ENCODE measurements at places on chromosomes 2 and 18.

DNA sequence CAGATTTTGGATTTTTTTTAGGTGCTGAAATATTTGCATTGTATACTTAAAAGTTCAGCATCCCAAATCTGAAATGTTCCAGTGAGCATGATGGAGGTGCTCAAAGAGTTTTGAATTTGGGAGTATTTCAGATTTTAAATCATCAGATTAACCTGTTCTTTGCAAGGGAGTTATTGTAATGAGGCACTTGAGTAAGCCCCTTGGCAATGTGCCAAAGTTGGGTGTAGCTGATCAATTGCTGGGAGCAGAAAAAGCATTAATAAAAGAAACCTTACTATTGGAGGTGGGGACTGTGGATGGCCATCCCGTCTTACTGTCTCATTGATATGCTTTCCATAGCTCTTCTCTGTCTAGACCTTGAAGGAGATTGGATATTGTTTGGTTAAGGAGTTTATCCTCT lies 28.3 kb downstream of the MALT1 start:
- DNase-seq, result no peak

- no peak for DNase-seq
Observed at GRCh38 chr2:63849381-63850203, 7.9 kb downstream of the UGP2 start.

- no peak for DNase-seq
Observed at GRCh38 chr2:7686016-7686385, 768.8 kb downstream of the RNF144A start.

GRCh38 chr2:102331311-102331980 lies 20.1 kb downstream of the IL1RL1 start:
- DNase-seq, result no peak

DNA sequence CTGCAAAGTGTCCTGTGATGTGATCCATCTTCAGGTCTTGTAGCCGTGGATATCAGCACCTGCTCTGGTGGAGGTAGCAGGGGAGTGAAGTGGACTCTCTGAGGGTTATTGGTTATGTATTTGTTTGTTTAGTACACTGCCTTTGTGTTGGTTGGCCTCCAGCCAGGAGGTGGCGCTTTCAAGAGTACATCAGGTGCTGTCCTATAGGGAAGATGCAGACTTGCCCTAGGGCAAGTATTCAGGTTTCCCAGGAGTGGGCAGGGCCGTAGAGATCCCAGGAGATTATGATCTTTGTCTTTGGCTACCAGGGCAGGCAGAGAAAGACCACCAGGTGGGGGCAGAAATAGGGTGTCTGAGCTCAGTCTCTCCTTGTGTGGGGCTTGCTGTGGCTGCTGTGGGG lies 411.8 kb downstream of the SOX11 start:
- DNase-seq, result no peak

- no peak for DNase-seq
Observed at GRCh38 chr2:101179982-101180381, 28.8 kb upstream of the TBC1D8 start.

DNA sequence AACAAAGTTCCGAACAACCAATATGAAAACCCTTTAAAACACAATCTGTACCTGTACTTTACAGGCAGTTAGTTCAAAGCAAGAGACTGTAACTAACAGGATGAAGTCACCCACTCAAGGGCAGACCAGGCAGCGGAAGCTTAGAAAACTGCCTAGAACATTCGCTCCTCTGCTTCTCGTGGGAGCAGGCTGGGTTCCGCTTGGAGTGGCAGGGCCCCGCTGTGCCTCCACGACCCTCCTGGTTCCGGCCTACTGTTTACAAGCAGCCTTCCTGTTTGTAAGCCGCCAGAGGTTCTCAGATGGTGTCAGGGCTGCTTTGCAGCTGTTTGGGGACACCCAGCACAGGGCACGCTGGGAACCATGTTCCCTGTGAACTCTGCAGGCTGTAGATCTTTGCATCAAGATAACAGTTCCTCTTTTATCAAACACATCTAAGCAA lies 31.3 kb downstream of the CIB4 start:
- peak; percentile 71 for DNase-seq

DNA sequence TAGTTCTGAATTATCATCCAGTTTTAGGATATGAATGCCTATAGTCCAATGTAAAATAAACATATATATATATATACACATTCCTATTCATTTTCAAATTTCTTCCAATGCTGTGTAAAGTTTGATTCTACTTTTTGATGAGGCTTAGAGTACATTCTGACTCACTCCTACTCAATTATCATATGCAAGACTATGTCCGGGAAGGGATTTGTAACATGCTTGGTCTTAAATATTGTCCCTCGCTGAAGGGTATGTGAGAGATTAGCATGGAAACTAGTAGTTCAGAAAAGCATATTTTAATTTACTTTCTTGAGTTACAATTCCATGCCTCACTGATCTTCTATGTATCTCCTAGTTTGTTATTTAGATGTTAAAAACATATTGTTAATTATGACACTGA lies 377.7 kb upstream of the MAP2 start:
- DNase-seq, result no peak

DNA sequence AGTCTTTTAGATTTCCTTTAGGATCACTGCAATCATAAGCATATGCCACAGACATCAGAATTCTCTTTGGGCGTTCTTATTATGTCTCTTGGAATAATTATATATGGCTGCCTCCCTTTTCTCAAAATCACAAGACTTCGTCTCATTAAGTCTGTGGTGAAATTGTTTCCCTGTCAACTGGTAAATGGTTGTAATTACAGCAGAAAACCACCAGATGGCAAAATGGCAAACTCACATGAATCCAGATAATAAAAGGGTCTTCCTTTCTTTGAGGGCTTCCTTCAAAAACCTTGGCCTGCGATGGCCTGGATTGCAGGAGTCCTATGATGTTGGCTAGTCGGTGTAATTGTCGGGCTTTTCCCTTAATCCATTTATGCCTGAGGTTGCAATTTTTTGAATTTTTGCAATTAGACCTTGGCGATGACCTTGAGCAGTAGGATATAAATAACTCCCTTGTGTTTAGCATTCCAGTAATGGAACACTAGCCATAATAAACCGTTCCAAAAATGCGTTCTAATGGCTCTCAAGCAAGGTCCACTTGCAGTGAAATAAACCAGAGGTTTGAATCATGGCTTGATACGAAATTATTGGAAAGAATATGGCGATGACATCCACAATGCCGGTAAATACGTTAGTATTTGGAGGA lies 656.4 kb downstream of the MBD2 start:
- DNase-seq, result no peak

DNA sequence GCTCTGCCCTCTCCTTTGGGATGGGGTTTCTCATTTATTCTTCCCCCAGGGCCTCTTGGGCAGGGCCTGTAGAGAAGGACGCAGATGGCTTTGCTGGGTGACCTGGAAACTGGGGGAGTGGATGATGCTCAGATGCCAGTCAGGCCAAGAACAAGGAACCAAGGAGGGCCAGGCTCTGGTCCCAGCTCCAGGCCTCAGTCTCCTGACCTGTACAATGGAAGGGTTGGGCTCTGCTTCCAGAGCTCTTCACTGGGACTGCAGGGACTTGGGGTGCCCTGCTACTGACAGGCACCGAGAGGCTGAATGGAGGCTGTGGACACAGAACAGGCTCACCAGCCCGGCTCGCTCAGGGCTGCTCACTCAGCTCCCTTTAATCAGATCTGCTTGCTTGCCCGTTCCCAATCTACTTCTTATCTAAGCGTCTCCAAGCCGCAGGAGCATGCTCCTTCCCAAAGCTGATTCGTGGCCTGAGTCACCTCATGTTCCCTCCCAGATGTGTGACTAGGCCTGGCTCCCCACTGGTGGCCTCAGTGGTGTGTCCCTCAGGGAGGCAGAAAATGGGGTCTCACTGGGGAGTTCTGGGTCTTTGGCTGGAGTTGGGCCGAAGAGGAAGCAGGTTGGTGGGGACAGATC lies 82.6 kb upstream of the ODC1 start:
- no peak for DNase-seq

GRCh38 chr2:25303633-25304236 lies 38.0 kb downstream of the DNMT3A start:
- DNase-seq, result no peak

GRCh38 chr2:142858961-142859360 lies 18.5 kb upstream of the KYNU start:
- DNase-seq, result no peak

- DNase-seq, result no peak
Observed at GRCh38 chr18:74976331-74976909, 232.5 kb downstream of the PTGR3 start.

DNA sequence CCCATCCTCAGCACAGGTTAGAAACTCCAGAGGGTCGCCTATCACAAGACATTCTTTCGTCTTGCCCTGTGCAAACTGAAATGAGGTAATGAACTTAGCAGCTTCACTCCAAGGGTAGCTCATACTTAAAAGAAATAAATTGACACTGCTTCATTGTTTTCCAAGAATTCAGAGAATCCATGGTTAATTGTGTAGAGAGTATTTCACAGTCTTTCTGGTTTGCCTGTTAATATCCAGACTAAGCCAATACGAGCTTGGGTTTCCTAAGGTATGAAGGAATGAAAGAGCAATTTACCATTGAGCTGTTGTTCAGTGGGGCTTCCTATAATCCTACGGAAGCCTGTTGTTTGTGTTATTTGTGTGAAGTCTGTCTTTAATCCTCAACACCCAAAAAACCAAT lies 58.7 kb downstream of the FAM124B start:
- DNase-seq, result no peak

DNA sequence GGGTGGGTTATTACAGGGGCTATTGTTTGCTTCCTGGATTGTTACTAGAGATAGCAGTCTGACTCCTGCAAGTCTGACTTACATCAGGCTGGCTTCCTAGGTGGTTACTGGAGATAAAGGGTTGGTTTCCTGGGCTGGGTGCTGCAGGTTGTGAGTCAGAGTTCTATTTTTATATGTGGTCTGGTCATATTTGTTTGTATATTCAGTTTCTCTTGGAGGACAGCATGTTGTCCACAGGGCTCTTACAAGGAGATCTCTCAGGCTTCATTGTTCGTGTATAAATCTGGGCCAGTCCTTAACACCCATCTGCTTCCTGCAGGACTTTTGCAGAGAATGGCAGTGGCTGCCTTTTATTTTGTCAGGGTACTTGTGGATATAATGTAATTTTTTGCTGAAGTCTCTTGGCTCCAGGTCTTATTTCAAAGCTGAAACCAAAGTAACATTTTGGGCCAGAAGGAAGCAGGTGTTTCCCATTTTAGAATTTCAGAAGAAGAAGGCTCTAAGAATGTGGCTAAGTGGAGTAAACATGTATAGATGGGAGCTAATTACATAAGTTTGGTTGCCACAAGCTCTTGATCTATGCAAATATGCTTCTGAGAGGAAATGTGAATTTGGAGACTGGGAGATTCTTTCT lies 65.9 kb upstream of the SLC16A14 start:
- no peak for DNase-seq

DNA sequence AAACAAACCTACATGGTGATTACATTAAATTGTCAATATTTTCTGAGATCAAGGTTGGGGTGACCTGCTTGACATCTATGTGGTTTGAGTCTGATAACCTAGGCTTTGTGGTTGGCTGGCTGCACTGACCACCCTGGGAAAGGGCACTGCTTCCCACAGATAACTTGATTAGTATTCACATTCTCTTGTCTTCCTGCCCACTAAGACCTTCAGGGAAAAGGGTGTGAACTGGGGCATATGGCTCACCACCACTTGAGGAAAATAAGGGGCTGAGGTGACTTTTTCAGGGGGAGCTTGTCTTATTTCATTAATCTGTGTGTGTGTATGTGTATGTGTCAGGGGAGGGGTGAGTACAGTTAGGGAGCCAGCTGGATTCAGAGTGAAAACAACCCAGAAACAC lies 1.5 kb downstream of the SMYD1 start:
- no peak for DNase-seq

GRCh38 chr2:96762529-96763311 lies 2.0 kb downstream of the CNNM4 start:
- no peak for DNase-seq

DNA sequence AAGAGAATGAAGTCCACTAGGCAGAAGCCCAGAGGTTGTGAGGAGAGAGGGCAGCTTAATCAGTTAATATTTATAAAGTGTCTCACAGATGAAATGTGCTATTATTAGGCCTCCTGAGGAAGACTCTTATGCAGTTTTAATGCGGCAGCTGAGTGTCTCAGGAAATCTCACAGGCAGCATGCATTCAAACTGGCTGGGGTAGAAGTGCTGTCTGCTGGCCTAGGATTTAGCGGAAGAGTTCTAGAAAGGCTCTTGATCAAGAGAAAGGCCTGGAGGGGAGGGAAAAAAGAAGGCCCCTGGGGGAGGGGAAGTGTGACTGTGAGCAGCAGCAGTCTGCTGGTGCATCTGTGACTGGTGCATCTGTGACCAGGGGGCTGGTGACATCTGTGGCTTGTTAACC lies 133.0 kb downstream of the FSHR start:
- no peak for DNase-seq

DNA sequence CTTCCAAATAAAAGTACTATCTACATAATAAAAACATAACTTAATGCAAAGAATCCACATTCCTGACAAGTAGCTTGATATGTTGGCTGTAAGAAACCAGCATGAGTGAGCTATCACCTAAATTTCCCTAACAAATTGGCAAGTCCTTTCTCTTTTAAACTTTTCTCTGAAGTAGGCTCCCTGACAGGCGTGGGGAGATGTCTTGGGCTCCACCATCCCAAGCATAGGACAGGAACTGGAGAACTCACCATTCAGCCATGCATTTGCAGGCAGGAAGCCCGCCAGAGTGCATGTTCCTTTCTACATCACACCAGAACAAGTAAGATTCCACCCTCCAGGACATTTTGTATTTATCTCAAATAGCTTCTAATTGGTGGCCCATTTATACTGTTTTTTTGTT lies 921.9 kb upstream of the CELF4 start:
- DNase-seq, result no peak

GRCh38 chr2:7899923-7900322 lies 781.9 kb upstream of the ID2 start:
- DNase-seq, result no peak

GRCh38 chr2:212549941-212550340 lies 11.3 kb upstream of the ERBB4 start:
- no peak for DNase-seq

All from suprapubic skin (tissue), 4 donors.